ENCODE measurements at places on chromosomes 5 and 9.

DNA sequence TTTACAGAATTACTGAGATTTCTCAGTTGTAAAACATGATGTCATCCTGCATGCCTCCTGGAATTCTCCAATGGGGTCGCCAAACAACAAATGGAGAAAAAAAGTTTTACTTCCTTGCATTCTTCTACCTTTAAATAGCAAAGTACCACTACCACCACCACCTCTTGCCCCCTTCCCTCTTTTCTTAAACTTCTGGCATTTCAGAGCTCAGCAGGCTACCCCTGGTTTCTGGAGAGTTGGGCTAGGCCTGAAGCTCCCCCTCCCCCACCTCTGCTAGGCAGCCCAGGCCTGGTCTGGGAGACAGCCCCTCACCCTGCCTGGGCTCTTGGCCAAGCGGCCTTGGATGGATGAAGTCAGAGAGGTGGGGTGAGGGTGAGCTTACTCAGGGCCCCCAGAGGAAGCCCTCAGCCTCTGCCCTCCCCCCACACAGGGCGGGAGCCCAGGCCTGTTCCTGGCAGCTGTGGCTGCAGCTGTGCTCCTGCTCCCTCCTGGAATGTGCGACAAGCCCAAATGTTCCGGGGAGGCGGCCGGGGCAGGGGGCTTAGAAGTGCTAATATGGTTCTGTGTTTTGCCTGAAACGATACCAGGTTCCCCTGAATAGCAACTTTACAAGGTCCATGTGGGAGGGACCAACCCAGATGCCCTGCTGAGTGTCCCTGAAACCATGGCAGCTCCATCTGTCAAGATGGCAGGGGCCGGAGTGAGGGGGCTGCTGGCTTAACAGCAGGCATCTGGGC lies 6.0 kb upstream of the CCIN start:
- DNase-seq, result no peak

- no peak for DNase-seq
Observed at GRCh38 chr9:84711936-84712335, 42.4 kb downstream of the NTRK2 start.

GRCh38 chr5:160547872-160548271 lies 126.2 kb downstream of the PTTG1 start:
- DNase-seq, result no peak

DNA sequence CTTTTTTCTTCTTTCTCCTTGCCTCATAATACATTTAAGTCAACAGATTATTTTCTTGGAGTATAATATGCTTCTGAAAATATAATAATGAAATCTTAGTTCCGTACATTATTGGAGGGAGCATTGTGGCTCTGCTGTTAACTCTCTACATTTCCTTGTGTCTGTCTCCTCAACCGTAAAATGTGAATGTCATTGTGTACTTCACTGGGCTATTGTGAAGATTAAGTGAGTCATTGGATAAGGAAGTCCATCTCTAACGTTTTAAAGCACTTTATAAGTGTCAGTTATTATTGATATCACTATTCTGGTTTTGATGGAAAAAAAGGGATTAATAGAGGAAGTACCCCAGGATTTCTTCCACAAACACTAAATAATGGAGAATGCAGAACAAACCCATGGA lies 304.5 kb upstream of the RFX3 start:
- DNase-seq, result no peak

DNA sequence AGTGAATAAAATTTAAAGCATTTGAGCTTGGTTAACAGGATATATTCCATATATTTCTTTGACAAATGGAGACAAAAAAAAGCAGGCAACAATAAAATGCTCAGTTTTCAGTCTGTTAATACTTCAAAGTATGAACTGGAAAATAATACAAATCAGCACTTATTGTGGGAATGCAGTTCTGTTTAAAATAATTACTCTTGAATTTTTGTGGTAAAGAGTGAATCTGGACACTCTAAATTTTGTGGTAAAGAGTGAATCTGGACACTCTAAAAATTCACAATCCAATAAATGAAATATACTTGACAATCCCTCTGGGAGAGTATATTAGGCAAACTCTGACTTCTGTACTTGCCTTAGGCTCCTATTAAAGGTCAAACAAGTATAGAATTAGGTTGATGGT lies 141.9 kb upstream of the RASA1 start:
- no peak for DNase-seq

DNA sequence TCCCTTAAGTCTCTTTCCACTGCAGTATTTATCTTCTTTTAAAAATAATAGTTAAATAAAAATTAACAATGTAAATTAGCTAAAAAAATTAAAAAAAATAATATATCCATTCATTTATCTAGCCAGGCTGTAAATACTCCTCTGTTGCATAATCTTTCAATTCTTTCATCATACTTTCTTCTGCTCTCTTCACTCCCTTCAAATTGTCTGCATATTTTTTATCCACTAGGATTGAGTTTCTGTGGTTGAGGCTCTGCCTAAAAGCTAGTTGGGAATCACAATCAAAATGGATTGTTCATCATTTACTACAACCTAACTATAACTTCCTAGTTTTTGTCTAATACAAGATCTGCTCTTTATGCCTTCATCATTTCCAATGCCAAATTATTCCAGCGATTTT lies 182.2 kb downstream of the PDE4D start:
- no peak for DNase-seq

- DNase-seq, result no peak
Observed at GRCh38 chr9:90815944-90816357, 14.3 kb downstream of the SYK start.

GRCh38 chr9:127846443-127847177 lies 7.8 kb downstream of the ENG start:
- DNase-seq, result no peak

DNA sequence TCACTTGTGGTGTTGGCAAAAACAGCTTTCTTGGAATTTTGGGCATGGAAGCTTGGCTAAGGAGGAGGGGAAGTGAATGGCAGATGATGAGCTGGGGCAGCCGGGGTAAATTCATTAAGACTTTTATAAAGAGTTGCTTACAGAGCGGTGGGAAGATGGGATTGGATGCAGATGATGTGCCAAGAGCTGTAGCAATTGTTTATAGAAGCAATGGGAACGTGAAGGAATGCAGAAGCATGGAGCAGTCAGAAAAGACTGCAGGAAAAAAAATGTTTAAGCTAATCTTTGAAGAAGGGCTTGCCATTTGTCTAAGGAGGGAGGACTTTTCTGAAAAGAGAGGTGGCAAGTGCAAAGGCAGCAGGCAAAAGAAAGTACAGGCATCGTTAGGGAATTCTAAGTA lies 86.6 kb upstream of the SHISAL2B start:
- DNase-seq, result no peak

- DNase-seq, result no peak
Observed at GRCh38 chr5:80067016-80067415, 31.9 kb downstream of the THBS4 start.

DNA sequence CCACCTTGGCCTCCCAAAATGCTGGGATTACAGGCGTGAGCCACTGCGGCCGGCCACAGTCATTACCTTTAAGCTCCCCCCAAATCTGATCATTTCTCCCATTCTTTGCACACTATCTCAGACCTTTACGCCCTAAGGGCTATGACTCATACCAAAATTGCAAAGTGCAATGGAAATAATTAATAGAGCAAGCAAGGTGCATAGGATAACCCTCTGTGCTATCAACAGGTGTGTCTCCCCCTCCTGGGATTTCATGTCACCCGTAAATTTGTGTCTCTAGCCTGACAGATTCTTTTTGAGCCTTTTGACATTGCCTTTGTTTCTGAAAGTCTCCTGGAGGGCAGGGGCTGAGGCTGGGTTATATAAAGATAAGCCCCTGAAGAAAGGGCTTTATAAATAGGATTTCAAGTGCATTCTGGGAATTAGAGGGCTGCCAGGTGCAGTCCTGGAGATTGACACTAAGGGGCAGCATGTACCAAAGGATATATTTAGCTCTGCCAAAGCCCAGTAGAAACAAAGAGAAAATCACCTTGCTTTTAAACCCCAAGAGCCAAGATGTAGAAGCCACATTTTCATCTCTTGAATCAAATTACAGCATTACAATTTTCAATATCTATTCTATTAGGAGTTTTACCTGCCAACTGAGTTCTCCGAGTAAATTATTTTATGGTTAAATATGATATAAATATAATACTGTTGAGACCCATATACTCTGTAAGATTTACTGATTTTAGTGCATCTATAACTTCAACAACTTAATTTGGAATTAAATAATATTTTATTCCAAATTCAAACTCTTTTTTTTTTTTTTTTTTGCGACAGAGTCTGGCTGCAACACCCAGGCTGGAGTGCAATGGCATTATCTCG lies 18.2 kb downstream of the S100Z start:
- DNase-seq, result peak; percentile 65

DNA sequence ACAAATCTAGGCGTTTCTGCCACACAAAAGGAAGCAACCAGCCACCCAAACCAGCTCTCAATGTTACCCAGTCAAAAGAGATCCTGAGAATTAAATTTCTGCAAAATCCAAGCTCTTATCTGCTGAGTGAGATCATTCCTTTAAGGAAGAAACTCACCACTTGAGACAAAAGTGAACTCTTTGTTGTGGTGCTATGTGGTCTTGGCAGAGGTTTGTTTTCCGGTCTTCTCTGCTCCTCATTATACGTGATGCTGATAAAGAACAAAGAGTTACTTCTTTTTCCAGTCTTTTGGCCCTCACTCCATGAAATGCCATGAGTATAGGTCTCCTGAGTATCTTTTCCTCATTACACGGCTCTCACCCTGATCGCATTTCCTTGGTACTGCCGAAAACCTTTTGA lies 82.1 kb downstream of the PRKACG start:
- no peak for DNase-seq

GRCh38 chr9:127399736-127400269 lies 2.8 kb downstream of the SLC2A8 start:
- no peak for DNase-seq

GRCh38 chr9:120235081-120235480 lies 344.9 kb downstream of the CDK5RAP2 start:
- DNase-seq, result no peak

DNA sequence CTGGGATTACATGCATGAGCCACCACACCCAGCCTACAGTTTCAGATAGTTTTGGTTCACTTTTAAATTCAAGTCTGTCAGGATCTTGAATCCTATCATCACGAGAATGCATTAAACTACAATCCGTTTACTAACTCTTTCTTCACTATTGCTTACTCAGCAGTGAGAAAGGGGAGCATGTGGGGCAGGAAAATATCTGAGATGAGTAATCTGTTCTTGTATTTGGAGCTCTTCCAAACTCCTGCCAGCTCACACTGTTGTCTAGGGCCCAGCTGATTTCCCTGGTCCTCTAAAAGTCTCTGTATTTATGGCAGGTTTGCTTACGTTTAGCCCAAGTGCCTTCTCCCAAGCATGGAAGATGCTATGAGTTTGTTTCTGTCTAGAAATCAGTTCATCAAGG lies 152.2 kb downstream of the FGF18 start:
- DNase-seq, result no peak

DNA sequence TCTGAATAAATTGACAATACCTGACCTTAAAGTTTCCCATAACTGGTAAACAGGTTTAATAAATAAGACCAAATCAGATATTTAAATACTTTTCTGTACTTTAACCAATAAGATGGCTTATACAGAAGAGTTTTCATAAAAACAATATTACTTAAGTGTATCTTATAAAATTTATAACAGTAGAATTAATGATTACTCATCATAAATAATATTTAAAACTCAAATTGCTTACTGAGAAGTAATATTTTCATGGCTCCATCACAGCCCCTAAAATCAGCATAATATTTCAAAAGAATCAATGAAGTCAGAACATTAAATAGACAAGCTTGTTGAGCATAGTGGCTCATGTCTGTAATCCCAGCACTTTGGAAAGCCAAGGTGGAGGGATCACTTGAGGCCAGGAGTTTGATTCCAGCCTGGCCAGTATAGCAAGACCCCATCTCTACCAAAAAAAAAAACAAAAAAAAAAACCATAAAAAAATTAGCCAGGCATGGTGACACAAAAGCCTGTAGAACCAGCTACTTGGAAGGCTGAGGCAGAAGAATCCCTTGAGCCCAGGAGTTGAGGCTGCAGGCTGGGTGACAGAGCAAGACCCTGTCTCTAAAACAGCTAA lies 23.5 kb downstream of the HOMER1 start:
- DNase-seq, result no peak

- DNase-seq, result no peak
Observed at GRCh38 chr5:125311743-125312142, 565.3 kb upstream of the ZNF608 start.

DNA sequence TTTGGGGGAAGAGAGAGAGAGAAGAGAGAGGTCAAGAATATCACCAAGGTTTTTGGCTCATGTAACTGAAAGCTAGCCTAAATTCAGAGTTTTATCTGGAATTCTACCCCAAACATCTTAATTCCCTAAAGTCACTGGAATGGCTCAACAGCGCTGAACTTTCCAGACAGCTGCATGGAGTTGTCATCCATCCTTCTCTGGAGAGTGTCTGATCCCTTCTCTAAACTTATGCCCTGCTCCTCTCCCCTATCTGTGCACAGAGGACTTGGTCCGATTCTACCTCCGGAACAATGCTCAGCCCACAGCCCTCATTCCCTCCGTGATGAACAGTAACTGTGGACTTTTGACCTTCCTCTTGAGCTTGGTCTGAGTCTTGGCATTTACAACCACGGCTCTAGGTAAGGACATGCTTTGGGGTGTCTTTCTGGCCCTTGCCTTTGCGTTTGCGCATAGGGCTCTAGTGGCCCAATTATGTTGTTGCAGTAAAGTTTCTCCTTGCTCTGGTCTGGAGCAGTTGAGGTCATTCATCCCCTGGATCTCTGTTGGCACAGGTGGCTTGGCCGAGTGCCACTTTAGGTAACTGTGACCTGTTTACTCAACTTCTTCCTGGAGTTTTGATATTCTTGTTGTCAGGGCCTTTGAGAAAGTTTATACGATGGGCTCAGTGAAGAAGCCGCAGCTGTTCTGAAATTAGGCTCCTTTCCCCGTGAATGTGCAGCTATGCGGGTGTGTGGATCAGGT lies 18.3 kb upstream of the CD180 start:
- DNase-seq, result no peak

- no peak for DNase-seq
Observed at GRCh38 chr5:134437847-134438581, 26.3 kb upstream of the CDKN2AIPNL start.

DNA sequence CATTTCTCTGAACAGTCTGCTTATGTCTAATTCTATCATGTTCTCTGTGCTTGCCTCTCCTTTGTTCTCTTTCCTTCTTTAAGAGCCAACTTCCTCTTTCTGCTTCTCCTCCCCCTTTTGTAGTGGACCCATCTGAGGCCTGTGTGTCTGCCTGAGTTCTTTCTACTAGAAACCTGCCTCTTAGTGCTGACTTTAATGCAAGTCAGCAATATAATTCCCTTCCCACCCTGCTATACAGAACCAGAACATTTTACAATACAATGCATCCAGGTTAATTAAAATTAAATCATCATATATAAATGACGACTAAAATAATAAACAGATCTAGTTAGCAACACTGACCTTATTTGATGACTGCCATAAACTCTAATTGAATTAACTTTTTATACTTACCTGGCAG lies 82.6 kb upstream of the GAS1 start:
- DNase-seq, result no peak
